ENCODE measurements at places on chromosomes 6 and 20.
A peak's percentile ranks its signal among the peaks of the same experiment; 100 is the strongest.

- no peak for DNase-seq
Observed at GRCh38 chr6:77502981-77503380, 39.7 kb upstream of the HTR1B start.

- DNase-seq = peak; percentile 32
Observed at GRCh38 chr6:4208158-4208557, 72.8 kb upstream of the ECI2 start.

DNA sequence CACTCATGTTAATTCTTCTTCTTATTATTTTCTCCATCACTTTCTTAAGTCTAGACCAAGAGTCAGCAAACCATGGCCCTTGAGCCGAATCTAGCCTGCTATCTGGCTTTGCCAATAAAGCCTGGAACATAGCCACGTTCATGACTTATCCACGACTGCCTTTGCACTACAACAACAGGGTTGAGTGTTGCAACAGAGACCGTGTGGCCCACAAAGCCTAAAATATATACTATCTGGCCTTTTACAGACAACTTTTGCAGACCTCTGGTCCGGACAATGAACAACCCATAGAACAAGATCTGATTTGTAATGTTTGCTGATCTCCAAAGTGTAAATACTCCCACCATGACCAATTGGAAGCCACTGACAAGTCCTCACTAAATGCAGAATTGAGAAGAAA is 140.5 kb upstream of the CDYL start:
- DNase-seq = no peak

GRCh38 chr20:62586799-62587198 is 55.5 kb upstream of the SLCO4A1 start:
- DNase-seq = no peak

GRCh38 chr6:163672710-163673109 is 258.2 kb downstream of the QKI start:
- DNase-seq = no peak

GRCh38 chr20:17617868-17618672 is 48.2 kb downstream of the DSTN start:
- DNase-seq = no peak

- no peak for DNase-seq
Observed at GRCh38 chr6:4511641-4512020, 264.6 kb upstream of the CDYL start.

GRCh38 chr6:84798257-84798656 is 33.9 kb upstream of the TBX18 start:
- no peak for DNase-seq

- no peak for DNase-seq
Observed at GRCh38 chr6:7236306-7237209, 76.4 kb downstream of the SSR1 start.

GRCh38 chr6:52577022-52577777 is at the start of gene TRAM2:
Gene TRAM2 (minus strand): TSS chr6:52577060. CDS start chr6:52576915, 145 bp downstream.
- DNase-seq = peak; percentile 86

GRCh38 chr6:83510791-83511190 is 1.5 kb upstream of the PRSS35 start:
- peak; percentile 71 for DNase-seq

DNA sequence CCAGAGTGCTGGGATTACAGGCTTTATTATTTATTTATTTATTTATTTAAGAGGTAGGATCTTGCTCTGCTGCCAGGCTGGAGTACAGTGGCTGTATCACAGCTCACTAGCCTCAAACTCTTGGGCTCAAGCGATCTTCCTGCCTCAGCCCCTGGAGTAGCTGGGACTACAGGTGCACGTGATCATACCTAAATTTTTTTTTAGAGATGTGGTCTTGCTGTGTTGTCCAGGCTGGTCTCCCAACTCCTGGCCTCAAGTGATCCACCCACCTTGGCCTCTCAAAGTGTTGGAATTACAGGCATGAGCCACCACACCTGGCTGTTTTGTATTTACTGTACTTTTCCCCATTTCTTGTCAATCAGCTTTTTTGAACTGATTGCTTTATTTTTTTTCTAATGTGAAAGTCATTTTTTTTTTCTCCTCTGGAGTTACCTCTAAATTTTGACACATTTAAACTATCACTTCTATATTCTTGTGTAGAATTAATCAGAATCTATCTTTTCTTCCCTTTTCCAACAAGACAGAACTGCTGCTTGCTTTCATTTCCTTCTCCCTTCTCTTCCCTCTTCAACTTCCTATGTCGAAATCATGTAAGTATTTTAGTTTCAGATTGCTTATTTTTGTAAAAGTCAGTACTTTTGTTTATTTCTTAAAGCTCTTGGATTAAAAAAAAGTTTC is 12.0 kb downstream of the PANK2 start:
- DNase-seq = peak; percentile 36

DNA sequence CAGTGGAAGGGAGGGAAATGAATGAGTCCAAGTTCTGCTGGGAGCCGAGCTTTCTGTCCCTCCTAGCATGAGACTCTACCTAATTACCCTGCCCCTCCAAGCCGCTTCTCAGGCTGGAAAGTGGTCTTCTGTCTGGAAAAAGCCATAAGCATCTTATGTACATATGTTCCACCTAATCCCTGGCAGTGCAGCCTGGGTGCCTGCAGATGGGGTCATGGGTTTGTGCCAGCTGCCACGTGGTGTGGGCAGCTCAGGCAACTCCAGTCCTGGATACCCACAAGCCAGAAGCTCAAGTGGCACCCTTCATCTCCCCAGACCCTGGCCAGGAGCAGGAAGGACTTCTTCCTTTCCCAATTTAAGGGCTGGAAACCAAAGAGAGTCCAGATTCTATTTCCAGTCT is 253.1 kb downstream of the LY86 start:
- no peak for DNase-seq

DNA sequence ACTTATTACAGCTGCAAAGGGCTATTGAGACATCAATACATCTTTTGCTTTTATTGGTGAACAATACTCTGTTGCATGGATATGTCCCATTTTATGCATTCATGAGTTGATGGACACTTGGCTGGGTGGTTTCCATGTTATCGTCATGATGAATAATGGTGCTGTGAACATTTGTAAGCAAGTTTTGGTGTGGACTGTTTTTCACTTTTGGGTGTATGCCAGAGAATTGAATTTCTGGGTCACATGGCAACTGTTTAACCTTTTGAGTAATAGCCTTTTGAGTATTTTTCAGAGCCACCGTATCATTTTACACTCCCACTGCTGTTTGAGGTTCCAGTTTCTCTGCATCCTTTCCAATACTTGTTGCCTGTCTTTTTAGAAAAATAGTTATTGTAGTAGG is 107.0 kb downstream of the JARID2 start:
- no peak for DNase-seq

DNA sequence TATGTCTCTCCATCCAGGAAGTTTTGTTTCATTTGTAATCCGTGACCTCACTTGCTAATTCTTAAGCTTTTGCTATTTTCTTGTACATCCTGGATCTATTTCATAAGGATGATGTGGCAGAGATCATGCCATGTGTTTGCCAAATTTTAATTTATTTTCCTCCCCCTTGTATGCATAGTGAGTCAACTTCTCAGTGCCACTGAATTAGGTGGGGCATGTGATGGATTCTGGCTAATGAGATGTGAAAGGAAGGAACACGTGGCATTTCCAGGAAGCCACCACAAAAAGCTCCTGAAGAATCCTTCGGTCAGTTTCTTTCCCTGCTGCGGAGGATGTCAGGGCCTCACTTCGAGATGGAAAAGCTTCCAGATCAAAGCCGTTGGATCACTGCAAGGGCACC is 86.2 kb upstream of the PRL start:
- DNase-seq = no peak

DNA sequence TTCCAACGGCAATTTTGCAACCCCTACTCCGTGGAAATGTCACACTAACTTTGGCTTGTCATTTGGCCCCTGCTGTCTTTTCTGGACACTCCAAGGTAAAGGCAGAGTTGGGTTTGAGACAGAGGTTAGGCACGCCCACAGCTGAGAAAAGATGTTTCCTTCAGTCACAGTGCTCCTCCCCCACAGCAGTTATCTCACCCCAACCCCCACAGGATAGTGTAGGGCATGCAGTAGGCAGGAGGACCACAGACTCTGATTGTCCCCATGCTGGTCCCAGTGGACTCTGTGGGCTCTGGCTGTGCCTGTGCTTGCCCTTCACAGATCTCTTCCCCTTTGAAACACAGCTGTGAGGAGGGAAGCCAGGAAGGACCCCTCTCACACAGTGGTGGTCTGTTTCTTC is 124.0 kb upstream of the CARMIL1 start:
- DNase-seq = no peak

- DNase-seq = no peak
Observed at GRCh38 chr6:138429761-138430160, 25.7 kb downstream of the HEBP2 start.

- DNase-seq = no peak
Observed at GRCh38 chr20:15708984-15709598, 864.2 kb downstream of the KIF16B start.

GRCh38 chr20:8860011-8860495 is 208.8 kb upstream of the PLCB4 start:
- no peak for DNase-seq

- no peak for DNase-seq
Observed at GRCh38 chr6:44809258-44809657, 421.8 kb downstream of the CDC5L start.

- DNase-seq = no peak
Observed at GRCh38 chr6:135230711-135231468, 49.8 kb downstream of the MYB start.

GRCh38 chr6:91865889-91866288 is 1279.0 kb upstream of the MAP3K7 start:
- no peak for DNase-seq

- DNase-seq = no peak
Observed at GRCh38 chr6:84681693-84682326, 82.6 kb downstream of the TBX18 start.

DNA sequence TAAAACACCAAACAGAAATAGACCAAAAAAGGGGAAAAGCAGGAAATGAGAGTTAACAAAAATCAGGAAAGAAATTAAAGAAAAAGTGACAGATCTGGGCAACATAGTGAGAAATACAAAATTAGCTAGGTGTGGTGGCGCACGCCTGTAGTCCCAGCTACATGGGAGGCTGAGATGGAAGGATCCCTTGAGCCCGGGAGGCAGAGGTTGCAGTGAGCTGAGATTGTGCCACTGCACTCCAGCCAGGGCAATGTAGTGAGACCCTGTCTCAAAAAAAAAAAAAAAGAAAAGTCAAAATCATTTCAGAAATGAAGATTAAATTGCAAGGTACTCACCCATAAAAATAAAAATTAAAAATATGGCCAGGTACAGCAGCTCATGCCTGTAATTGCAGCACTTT is 13.0 kb upstream of the GRM4 start:
- no peak for DNase-seq

DNA sequence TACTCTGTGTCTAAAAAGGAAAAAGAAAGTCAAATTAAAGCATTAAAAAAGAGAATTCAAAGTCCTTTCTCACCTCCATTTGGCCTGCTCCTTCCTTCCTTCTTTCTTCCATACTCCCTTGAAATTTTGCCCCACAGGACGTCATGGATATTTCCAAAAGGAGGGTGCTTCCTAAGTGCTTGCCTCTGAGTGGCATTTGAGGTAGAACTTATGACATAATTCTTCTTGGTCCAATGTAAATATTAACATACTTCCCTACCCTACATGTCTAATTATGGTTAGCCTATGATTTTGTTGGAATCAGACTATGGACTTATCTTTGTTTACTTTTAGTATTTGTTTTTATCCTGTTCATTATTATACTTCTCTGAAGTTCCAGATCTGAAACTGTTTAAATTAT is 132.3 kb downstream of the PFDN4 start:
- no peak for DNase-seq
